ENCODE measurements at places on chromosomes 11 and 22.

DNA sequence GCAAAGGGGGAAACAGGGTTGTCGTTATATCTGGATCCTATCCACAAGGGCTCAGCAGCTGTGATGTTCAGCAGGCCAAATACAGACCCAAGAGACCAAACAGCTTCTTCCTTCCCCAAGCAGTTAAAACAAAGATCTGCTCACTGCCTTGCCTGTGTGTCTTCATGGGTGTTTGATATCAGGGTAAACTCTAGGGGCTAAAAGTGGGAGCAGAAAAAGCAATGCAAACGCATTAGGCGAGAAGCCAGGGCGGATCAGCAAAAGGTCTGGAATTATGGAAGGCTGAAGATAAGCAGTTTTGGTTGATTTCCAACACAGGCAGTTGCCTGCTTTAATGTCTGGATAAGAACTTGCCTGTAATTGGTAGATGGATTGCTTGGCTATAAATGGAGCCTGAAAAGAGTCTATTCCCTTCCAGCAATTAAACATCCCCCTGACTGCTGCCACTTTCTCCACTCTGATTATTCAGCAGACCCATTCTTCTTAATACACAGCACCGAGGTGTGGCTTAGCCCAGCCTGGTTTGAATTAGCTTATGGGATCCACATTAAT, 126.3 kb downstream of the COMMD9 start:
- DNase-seq = peak; percentile 30

- DNase-seq = peak; percentile 71
These were observed 54.6 kb upstream of the SC5D start for GRCh38 chr11:121237686-121238658.

GRCh38 chr22:32380991-32381390, 23.3 kb downstream of the RFPL3 start:
- DNase-seq = peak; percentile 9

- DNase-seq = peak; percentile 27
These were observed 39.3 kb upstream of the SORL1 start for GRCh38 chr11:121412711-121413415.

DNA sequence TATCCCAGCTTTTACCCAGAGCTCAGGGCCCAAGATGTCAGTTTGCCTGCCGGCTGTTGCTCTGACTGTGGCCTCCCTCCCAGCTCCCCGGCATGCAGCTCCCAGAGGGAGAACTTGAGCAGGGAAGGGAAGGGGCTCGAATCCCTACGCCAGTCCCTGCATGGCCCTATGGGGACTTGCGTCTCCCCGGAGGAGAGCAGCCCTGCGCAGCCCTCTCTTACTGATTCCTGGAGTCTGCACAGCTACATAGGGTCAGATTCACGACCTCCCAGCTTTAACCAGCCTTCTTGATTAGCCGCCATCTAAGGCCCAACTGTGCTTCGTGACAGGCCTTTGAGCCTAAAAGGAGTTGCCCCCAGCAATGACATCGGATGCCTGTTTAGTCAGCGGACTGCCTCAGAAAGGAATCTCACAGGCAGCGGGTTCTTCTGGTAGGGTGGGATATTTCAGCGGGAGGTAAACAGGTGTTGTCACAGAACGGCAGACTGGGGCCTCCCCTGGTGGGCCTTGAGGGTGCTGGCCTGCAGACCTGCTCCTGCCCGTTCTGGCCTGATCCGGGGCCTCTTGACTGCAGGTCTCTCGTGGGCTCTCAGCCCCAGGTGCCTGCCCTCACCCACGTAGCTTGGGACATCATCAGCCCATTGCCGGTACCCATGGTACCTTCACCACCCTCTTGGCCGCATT, 43.8 kb upstream of the KCNQ1OT1 start:
- no peak for DNase-seq

- peak; percentile 8 for DNase-seq
These were observed 30.6 kb downstream of the SC5D start for GRCh38 chr11:121323046-121323607.

DNA sequence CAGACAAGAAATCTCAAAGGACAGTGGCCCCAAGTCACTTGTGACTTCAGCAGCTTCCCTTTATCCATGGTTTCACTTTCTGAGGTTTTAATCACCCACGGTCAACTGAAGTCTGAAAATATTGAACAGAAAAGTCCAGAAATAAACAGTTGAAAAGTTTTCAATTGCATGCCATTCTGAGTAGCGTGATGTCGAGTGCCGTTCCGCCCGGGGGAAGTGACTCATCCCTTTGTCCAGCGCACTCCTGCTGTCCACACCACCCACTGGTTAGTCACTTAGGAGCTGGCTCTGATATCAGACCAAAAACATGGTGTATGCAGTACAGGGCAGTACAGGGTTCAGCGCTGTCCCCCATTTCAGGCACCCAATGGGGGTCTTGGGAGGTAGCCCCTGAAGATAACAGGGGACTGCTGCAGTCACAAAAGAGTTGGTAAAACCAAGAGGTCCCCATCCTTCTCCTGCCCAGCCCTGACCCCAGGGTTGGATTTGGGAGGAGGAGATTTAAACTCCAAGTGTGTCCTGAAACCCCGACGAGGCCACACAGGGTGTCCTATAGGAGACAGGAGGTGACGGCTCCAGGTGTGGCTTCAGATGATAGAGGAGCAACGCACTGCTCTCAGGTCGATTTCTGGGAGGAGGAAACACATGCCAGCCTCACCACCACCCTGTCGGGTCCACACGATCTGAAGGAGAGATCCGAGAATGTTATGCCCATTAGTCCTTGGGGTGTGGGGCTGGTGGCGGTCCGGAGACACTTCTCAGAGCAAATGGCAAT, 390.1 kb downstream of the CTTN start:
- DNase-seq = peak; percentile 85

DNA sequence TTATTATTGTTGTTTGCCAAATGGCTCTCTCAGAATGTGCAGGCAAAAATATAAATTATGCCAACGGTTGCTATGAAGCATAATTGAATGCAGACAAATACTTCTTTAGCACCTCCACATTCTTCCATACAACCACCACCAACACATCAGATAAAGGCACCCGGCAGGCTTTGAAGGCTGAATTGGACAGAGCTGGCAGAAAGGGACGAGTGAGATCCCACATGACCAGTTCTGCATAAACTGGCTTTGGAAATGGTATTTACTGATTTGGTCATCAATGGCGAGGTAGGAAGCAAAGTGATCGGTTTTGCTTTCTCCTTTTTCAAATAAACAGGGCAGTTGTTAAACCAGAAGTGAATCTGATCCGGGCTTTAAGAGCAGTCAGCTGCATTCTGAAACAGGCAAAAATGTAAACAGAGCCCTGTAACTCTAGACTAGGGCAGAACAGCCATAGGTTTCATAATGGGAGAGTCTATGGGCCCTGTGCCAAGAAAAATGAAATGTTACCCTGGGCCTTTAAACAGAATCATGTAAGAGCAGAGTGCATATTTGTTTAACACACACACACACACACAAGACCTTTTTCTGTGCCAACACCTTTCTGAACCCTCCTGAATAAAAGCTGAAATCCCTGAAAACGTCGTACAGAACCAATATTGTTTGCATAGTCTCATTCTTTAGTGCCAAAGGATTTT, 97.7 kb downstream of the MPPED2 start:
- peak; percentile 52 for DNase-seq
